Hippocampal formation (tissue), 2 donors: ENCODE measurements at places on chromosomes 1 and 21.
A peak's percentile ranks its signal among the peaks of the same experiment; 100 is the strongest.

DNA sequence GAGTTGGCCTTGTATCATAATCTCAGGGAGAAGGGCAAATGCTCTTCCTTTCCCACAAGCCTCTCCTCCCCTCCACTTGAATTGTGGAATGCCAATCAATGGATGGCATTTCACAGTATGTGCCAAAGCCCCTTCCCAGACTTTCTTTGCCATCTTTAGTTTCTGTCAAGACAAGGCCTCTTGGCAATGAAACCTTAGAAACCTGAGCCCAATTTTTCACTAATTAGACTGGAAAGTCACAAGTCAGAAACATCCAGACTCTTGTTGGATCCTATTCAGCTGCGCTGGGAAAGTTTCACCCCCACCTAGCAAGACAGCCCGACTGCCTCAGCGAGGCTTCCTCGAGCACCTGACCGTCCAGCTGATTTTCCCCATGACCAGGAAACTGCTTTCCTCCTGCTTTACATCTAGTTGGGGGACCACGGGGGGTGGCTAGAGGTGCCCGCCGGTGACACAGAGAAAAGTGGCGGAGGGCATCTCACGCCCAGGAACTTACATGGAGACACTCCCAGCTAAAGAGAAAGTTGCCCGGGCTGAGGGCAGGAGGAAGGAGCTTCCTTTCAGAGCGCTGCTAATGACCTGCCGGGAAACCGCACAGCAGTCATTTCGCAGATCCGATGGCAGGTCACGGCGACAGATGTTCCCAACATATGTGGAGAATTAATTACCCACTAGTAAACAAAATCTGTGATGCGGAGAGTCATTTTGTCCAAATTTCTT is 302.6 kb upstream of the RRP15 start:
- DNase-seq: no peak

DNA sequence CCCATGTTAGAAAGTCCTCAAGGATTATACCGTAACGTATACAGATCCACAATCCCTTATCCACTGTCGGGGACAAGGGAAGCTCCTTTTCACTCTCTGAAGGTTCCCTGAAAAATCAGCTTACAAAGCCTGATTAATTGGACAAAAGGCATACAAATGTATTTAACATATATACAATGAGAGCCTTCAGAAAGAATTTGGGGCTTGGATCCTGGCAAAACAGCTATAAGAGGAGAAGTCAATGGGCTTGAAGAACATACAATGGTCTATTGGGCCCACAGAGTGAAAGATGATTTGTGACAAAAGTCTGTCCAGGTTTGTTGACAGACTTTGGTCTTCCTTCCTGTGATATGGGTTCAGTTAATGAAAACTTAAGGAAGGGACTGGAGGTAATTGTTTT is 10.7 kb downstream of the TACSTD2 start:
- no peak for DNase-seq

- no peak for DNase-seq
These were observed 7.7 kb downstream of the PRAMEF1 start for GRCh38 chr1:12798911-12799310.

GRCh38 chr1:200488375-200489165 is 78.7 kb upstream of the ZNF281 start:
- DNase-seq: peak; percentile 23

DNA sequence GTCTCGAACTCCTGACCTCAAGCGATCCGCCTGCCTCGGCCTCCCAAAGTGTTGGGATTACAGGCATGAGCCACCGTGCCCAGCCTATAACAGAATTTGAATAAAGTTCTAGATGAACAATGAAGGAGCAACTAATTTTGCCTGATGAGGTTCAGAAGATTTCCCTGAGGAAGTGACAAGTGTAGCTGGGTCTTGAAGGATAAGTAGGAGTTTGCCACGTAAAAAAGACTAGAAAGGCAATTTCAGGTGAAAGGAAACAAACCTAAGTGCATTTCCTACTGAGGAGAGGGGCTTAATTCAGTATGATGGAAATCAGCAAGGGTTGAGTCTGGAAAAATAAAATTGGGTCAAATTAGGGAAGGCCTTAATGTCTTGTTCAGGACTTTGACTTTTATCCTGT is 18.6 kb upstream of the DMRTB1 start:
- no peak for DNase-seq

DNA sequence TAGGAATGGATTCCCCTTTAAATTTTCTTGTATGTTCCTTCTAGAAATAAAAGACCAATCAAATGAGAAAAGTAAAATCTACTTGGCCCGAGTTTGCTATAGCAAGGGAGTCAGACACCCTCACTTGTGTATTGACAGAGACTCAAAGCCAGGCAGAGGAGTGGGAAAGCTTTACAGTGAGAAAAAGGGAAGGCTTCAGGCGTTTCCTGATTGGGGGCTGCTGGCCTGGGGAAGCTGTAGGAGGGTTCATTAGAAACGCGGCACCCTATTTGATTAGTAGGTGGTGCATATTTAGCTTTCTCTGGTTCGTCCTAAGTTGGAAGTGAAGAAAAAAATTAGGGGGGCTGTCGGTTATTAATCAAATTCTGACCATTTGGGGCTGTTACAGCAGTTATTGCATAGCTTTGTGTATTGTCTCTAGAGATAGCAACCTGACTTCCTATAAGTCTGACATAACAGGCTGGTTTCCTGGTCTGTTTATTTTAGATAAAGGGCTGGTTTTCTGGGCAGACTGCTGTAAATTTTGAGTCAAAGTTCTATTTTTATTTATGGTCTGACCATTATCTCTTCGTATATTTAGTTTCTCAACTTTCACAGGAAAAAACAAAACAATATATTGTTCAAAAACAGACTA is 10.0 kb downstream of the SLC25A24 start:
- no peak for DNase-seq

- no peak for DNase-seq
These were observed 400 bp downstream of the NCF2 start for GRCh38 chr1:183589874-183590243.

DNA sequence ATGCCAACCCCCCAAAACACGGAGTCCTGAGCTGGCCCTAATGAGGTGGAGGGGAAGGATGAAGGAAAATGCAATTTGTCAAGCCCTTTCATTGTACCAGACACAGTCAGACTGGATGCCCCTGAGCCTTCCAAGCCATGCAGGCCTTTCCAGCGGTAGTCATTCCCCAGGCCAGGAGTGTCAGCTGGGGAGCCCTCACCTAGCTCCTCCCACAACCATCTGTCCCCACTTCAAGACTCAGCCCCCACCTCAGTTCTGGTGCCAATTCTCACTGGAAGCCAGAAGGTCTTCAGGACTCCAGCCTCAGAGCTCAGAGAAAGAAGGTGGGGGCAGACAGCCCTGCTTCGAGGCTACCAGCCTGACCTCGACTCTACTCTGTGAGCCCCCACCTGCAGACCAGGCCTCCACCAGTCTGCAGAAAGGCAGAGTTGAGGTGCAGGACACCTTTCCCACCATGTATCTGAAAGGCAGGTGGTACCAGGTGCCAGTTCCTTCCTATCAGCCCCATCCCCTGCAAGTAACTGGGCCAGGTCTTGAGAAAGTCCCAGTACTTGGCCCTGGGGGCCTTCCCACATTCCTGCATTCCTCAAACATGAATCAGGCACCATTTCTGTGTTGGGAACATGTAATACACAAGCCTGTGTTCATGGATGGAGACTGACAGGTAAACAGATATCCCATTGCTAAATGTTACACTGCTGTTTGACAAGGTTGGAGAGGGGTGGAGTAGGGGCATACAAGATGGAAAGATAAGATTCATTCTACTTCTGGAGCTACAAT is 180.6 kb upstream of the EDN2 start:
- no peak for DNase-seq

DNA sequence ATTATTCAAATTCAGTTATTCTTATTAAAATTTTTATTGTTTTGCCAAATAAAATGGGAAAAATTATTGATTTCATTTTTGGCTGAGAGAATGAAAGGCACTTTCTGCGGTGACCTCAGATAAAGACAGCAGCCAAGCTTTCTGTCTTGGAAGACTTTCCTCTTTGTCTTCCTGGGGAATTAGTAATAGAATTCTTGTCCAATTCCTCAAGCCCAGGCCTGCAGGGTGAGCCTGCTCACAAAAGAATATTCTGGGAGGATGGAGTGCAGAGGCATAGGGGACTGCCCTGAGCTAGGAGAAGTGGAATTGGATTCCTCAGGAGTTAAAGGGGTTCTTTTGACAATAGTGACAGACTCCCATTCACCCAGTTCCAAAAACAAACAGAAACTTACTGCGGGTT is 614.5 kb upstream of the ADGRL2 start:
- no peak for DNase-seq

DNA sequence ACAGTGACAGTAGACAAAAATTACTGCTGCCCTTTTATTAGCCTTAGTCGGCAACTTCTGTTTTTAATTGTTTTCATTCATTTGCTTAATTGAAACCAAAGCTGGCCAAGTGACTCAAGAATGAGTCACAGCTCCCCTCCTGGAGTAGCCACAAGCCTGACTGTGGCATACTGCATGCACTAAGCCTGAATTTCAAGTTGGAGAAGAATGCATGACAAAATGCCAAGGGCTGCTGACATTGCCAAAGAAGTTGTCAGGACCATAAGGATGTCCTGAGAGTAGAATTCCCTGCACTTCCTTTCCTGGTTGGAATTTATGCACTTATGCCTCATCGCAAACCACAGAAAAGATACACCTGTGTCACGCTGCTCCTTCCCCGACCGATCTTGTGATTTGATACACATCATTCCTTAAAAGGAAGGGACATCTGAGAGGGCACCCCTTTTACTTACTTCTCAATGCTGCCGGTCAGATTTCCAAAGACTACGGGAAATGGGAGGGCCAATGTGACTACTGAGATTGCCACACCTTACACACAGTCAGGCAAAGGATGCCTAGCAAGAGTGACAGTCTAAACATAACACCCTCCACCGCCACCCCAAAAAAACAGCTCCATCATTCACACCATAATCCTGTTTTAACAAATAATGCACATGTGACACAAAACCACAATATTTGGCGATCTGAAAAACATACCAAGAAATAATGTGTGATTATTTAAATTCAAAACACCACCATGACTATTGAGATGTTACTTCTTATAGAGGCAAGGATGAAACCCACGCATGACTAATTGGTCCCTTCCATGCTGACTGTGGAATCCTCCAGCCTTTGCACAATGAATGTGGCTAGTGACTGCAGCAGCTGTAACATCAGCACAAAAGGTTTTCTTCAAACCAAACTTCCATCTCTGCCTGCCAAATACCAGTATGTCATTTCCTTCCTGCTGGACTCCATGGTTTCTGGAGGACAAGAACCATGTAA is 28.2 kb downstream of the VAV3 start:
- no peak for DNase-seq

- no peak for DNase-seq
These were observed 138.3 kb upstream of the SNX7 start for GRCh38 chr1:98523256-98523655.

GRCh38 chr1:64343105-64343822 is 126.7 kb upstream of the CACHD1 start:
- no peak for DNase-seq

DNA sequence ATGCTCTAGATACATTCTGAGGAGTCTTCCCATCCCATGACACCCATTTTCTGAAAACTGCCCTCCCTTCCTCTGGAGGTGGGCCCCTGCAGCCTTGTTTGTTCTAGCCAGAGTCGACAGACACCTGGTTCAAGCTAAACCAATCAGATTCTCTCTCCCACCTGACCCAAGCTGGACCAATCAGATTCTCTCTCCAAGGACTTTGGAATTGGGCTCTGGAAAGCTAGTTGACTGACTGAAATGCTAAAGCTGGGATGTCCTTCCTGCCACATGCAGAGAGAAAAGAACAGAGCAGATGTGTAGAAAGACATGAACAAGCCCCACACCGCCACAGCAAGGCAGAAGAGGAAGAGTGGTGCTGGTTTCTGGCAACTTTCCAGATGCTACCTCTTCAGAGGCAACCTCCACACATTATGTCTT is 24.6 kb downstream of the ASAP3 start:
- DNase-seq: no peak

GRCh38 chr1:32960819-32961355 is 3.7 kb downstream of the RNF19B start:
- no peak for DNase-seq

GRCh38 chr1:3469104-3469848 is 14.8 kb downstream of the ARHGEF16 start:
- DNase-seq: no peak

DNA sequence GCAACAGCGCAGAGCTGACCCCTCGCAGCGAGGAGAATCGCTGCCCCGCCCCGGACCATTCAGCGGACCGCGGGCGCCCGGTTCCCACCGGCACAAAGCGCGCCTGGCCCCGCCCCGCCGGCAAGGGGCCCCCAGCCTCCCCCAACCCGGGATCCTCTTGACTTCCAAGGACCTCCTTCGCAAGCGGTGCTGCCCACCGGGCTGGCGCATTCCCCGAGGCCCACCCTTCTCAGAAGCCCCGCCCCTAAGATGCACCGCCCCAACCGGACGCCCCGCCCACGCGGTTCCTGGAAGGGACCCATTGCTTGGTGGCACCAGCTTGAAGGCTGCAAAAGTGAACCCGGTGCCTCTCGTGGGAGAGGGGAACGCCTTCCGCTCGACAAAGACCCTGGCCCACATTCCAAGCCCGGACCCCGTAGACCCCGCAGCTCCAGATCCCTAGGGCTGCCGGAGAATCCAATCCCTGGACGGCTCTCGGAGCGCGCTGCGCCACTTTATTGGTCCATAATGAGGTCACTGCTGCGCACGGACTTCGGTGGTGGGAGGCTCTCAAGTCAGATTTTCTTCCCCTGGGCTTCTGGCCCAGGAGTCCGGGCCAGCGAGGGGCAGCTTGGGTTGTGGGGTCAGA is 2.0 kb downstream of the HES3 start:
- no peak for DNase-seq

- no peak for DNase-seq
These were observed 880 bp downstream of the ALPL start for GRCh38 chr1:21510113-21510493.
